ENCODE measurements at places on chromosomes 2 and 18.

DNA sequence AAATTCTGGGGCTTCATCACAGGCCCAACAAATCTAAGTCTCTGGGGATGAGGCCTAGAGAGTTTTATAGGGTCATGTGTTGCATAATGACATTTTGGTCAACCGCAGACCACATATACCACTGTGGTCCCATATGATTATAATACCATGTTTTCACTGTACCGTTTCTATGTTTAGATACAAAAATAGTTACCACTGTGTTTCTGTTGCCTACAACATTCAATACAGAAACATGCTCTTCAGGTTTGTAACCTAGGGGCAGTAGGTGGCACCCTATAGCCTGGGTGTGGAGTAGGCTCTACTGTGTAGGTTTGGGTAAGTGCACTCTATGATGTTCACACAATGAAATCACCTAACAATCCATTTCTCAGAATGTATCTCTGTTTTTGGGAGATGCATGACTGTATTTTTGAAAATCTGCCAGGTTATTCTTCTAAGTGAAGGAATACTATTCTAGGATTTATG, 485.2 kb downstream of the PTPRM start:
- DNase-seq, result no peak

DNA sequence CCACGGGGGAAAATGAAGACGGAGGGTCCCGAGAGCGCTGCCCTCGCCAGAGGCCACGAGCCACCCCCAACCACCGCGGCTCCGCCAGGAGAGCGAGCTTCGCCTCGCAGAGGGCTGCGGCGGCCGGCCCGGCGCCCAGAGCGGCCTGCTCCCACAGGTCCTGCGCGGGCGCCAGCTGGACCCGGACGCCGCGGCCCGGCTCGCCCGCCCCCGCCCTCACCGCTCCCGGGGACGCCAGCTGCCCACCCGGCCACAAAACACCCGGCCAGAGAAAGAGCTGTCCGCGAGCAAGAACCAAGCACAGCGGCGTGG, 709 bp downstream of the PTPN2 start:
- no peak for DNase-seq

DNA sequence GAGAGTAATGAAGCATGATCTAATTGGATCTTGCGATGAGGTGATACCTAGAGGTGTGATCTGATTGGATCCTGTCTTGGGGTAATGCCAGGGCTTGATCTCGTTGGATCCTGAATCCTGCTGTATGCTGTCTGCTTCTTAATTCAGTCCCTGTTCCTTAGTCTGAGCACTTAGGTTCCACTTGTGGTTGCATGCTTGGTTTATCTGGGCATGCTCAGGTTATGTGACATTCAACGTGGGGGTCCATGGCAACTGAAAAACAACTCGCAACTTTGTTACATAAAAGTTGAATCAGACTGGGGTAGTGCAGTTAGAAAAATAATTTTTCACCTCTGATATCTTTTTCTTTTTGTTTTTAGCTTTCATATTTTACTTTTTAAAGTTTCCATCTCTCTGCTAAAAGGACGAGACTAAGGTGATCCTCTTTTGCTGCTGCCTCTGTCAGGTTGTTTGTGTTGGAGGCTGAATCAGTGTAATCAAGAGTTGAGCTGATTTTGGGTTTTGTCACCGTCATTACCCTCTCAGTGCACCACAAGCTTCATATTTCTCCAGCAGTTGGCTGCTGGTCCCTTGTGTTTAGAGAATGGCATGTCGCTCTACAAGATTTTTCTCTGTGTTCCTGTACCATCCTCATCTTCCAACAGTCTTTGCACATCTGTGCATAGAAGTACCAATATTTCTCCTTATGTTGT, 67.9 kb downstream of the NCOA1 start:
- no peak for DNase-seq

DNA sequence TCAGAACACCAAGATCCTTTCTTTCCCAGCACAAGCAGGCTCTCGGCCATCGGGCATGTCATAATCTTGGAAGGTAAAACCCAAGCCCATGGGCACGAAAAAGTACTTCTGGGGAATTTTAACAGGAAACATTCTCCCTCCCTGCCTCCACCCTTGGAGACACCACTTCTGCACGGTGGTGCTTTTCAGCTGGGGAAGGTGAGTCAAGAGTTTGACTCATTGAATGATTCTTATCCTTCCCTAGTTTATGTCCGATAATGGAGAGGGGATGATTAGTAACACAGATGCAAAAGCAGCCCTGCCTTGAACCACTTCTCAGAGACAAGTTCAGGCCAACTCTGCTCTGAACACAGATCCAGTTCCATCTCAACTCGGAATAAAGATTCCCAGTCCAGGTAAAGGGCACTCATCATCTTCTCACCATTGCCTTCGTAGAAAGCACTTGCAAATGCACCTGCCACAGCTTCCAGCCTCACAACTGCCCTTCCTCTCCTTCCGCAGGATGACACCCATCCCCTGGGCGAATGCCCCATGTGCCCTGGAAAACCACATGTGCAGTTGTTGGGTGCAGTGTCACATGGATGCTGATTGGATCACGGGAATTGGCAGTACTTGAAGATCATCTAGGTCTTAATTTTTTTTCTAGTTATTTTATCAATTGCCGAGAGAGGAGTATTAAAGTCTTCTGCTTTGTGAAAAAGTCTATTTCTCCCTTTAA, 136.2 kb downstream of the PXDN start:
- DNase-seq, result no peak

DNA sequence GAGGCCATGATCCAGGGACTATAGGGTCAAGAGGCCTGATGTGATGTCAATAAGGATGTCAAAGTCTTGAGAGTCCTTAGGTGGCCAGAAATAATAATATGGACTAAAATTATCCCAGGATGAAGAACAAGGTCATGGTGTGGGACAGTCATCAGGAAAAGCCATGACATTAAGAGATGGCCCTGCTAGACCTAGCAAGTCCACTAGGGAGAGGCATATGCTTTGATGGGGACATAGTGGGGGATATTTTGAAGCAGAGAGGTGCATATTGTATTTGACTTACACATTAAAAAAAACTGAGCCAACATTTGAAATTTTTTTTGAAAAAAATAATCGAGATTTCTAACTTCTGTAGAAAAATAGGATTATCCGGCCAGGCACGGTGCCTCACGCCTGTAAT, 53.3 kb upstream of the CXCR4 start:
- no peak for DNase-seq

GRCh38 chr2:17995593-17995992, 117.1 kb downstream of the KCNS3 start:
- DNase-seq, result no peak

DNA sequence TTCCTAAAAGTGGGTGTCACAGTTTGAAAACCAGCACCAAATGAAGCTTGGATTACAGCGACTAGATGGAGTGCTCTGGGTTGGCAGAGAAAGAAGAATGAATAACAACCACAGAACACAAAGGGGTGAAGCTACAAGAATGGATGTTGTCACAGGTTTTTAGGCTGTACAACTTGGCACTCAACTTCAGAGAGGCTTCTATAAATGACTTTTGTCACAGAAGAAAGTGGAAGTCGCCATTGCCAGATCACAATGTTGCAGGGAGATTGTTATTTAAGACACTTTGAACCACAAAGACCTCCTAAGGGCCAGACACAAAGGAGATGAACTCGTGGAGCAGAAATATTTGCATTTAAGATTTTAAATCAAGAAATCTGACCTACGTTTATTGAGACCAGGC, 354.2 kb downstream of the CDH7 start:
- no peak for DNase-seq

- no peak for DNase-seq
These were observed 131.9 kb downstream of the RDH14 start for GRCh38 chr2:18428516-18428915.

GRCh38 chr2:167844714-167845530, 402.5 kb downstream of the STK39 start:
- no peak for DNase-seq

- DNase-seq, result no peak
These were observed 558.4 kb downstream of the PARD3B start for GRCh38 chr2:205103699-205104098.

GRCh38 chr2:150319658-150320555, 167.6 kb downstream of the RND3 start:
- no peak for DNase-seq
